ENCODE measurements at places on chromosomes 1 and 21.

DNA sequence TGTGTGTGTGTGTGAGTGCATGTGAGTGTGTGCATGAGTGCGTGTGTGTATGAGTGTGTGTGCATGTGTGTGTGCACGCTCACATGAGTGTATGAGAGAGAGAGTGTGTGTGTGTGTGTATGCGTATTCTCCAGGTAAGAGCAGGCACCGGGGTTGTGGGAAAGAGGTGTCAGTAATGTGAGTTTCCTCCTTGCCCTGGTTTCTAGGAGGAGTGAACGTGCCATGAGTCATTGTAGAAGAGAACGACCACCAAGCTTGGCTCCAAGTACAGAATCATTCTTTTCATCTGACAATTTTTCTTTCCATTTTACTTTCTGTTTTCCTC lies 79.1 kb downstream of the POFUT2 start:
- no peak for DNase-seq

DNA sequence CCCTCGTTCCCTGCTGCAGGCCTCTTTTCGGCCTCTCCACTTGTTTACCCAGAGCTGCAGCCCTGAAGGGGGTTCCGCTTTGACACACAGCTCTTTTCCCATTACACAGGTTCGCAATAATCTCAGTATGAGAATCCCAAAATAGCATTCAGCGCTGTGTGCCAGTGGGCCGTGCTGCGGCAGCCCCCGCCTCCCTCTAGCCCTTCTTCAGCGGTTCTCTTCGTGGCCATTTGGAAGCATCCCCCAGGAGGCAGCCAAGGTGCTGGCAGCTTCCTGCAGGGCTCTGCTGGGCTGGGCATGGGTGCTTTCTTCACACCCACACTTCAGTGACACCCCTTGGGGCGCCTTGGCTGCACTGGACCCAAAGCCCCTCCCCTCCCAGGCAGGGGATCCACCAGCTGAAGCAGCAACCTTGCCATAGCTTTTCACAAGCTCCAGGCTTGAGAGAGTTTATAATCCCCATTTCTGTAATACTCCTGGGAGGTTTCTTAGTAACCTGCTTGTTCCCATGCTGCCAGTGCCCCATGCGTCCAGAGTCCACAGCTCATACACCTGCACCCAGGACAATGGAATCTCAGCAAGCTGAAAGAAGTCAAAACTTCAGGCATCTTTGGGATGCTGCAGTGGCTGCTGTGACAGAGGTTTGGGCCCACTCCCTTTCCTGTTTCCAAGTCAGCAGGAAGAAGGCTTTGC lies 8.1 kb downstream of the NCF2 start:
- no peak for DNase-seq

DNA sequence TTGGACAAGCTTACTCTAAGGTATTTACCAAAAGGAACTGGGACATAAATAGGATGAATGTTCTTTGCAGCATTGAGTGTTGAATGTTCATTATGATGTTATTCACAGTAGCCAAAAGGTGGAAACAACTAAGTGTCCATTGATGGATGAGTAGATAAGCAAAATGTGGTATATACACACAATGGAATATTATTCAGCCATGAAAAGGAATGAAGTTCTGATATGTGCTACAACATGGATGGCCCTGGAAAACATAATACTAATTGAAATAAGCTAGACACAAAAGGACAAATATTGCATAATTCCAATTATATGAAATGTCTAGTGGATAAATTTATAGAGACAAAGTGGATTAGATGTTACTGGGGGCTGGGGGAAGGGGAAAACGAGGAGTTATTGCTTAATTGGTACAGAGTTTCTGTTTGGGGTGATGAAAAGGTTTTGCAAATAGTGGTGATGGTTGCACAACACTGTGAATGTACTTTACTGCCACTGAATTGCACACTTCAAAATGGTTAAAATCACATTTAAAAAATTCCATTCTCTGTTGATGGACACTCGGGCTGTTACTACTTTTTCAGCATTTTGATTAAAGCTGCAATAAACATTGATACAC lies 2.9 kb downstream of the MTARC1 start:
- no peak for DNase-seq

GRCh38 chr1:155176544-155177071 lies 3.0 kb downstream of the TRIM46 start:
- DNase-seq, result peak; percentile 27

DNA sequence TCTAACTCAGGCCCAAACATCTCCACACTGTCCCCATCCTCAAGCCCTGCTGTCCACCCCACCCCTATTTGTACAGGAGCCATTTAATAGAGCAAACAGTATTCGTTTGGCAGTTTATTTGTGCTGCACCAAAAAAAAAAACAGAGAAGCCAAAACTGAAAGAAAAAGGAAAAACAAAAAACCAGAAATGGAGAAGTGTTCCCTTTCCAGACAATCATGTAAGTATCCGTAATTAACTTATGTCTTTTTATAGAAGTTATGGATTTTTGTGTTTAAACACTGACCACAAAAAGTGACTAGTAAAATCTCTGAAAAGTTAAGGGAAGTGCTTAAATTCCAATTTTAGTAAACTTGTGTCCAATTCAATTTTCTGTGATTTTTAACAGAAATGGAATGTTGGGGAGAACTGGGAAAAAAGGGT lies 40.4 kb upstream of the ZBTB18 start:
- no peak for DNase-seq

Data from DMS79 (cell line).